ENCODE measurements at places on chromosomes 13 and 19. TPM values are rescaled to one million over a fixed set of nuclear protein-coding genes. Genes with fewer than 3 reads are reported as not detected.

DNA sequence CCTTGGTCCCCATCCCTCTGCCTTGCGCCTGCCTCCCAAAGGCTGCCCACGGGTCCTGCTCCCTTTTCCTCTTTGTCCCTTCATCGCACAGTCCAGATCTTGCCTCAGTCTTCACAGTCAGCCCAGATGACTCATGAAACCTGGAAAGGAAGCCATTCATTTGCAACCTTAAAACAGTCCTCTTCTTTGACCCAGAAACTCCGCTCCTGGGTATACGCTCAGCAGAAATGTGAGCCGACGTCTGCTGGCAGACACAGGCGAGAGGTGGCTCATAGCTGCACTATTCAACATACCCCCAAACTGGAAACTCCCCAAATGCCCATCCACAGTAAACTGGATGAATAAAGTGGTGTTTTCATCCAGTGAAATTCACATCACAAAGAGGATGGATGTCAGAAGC, 13.6 kb upstream of the PEPD start:
- DNase-seq = no peak

- DNase-seq = no peak
These were observed 6.6 kb downstream of the SPHK2 start for GRCh38 chr19:48625891-48626327.

- DNase-seq = no peak
These were observed 35.2 kb upstream of the GRTP1 start for GRCh38 chr13:113398963-113399754.

- DNase-seq = no peak
These were observed 26.8 kb downstream of the SKA3 start for GRCh38 chr13:21149568-21149967.

- peak; percentile 95 for DNase-seq
These were observed 6.8 kb upstream of the CARM1 start for GRCh38 chr19:10864538-10864899.

DNA sequence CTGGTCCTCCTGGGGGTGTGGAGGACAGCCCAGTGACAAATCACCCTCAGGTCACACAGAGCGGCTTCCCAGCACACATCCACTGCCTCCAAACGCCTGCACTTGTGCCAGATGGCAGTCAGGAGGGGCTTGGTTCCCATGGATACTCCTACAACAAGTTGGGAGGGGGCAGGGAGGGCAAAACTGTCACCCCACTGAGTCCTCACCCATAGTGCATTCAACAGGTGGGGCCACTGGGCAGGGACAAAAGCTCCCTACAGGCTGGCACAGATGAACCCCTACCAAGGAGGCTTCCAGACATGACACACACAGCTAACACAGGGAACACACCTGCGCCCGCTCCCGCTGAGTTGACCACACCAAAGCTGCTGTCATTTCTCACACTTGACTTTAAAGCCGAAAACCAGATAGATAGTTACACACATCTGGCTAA, 120.5 kb downstream of the STK24 start:
- DNase-seq = no peak

DNA sequence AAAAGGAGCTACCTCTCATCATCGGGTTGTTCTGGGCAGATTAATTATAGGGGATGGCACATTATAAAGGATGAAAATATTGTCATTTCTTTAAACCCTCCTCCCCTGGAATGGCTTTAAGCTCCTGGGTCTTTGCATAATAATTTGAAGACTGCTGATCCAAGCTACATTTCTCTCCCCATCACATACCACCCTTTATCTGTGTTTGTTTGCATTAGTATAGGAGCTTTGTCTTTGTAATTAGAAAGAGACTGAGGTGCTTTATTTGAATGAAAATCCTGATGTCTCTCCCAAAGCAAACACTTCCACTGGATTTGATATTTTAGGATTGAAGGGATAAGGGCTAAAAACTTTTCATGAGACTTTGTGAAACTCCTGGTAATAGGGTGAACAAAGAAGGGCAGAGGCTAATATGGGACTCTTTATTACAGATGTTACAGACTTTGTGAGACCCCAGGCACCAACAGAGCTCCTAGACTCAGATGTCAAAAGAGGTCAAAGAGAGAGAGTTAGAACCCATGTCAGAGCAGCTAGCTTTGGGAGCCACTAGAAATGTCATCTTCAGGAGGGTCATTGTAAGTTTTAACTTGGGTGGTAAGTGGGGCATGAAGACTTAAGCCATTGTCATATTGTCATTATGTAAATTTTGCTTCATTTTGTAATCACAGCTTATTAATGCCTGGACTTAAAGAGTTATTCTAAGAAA, 75.3 kb upstream of the RXFP2 start:
- DNase-seq = no peak

DNA sequence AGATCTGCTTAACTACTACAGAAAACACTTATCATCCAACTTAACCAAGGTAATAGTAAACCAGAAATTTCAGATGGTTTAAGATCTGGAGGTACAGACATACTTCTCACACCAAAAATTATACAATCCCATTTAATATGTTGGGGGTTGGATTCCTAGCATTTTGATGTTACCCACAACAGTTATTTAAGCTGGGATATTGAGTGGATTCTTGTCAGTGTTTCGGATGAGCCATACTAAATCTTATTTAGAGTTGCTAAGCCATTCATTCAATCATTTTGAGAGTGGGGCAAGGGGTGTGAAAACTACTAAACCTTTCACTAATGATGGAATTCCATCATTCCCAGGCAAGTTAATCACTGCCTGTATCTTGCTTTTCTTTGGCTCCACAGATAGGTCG, 40.6 kb downstream of the KATNAL1 start:
- DNase-seq = no peak

- DNase-seq = no peak
These were observed 941 bp downstream of the ZNF160 start for GRCh38 chr19:53102206-53102755.

- no peak for DNase-seq
These were observed 14.4 kb downstream of the LILRA5 start for GRCh38 chr19:54298357-54299125.

- no peak for DNase-seq
These were observed 11.1 kb downstream of the PDE4A start for GRCh38 chr19:10431254-10431942.

GRCh38 chr13:51895906-51896888, 34.4 kb downstream of the CCDC70 start:
- no peak for DNase-seq

The SYNGR4 gene
- not detected for total RNA-seq

Data from osteocyte (in vitro differentiated cells).